GM03348 (cell line): ENCODE measurements at places on chromosomes 11 and 22.
A peak's percentile ranks its signal among the peaks of the same experiment; 100 is the strongest.

DNA sequence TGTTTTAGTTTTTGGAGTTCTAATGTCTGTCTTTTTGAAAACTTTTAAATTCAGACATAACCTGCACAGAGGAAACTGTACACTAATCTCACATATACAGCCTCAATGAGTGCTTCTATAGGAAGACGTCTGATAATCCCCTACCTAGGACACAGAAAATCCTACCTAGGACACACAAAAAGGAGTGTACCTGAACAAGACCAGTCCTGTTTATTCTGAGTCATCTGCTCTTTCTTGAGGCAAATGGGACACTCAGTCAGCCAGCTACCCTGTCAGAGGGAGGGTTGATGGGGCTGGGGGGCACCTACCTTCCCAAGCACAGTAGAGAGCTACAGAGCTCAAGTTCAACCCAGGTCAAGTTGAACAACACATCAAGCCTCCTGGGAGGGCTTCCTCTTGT lies 346.6 kb upstream of the NCAM1 start:
- no peak for DNase-seq

DNA sequence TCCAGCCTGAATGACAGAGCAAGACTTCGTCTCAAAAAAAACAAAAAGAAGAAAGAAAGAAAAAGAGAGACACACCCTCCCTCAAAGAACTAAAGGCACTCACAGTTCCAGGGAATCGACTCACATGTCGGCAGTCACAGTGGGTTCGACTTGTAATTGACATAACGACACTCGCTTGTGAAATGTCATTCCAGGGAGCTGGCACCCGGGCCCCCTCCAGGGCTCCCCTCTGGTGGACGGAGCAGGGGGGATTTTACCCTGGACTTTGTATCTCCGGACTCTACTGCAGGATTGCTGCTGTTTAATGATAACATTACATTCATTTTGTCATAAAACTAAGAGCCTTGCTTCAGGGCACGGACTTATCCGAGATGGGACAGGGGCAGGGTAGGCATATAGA lies 18.2 kb downstream of the NFAM1 start:
- DNase-seq: no peak

DNA sequence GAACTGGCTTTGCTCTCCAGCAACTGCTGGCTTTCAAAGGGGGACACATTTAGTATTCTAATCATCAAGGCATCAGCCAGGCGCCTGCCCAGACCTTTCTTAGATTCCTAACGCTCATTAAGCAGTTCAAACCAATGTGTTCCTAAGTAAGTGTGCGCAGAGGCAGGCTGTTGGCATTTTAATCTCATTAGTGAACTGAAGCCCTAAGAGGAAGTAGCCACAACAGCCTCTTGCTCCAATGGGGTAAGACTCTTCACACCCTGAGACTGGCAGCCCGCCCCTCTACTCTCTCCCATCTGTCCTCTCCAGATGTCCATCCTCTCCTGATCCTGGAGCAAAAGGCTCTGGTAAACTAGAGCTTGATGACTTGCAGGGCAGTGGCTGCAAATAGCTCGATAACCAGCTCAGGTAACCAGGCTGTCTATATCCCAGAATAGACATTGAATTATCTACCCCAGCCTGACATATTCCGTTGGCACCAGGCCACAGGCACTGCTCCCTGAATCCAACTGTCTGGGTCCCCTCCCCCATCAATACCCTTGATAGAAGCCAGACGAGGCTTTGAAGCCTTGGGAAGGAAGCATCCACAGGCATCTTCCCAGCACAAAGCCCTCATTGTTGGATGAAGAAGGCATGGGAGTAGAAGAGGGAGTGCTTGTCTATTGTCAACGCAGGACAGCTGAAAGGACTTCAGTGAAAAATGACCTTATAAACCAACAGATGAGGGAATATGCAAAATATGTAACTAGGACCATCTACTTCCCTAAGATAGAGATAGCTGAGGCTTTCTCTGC lies 321.1 kb downstream of the TENM4 start:
- DNase-seq: no peak

DNA sequence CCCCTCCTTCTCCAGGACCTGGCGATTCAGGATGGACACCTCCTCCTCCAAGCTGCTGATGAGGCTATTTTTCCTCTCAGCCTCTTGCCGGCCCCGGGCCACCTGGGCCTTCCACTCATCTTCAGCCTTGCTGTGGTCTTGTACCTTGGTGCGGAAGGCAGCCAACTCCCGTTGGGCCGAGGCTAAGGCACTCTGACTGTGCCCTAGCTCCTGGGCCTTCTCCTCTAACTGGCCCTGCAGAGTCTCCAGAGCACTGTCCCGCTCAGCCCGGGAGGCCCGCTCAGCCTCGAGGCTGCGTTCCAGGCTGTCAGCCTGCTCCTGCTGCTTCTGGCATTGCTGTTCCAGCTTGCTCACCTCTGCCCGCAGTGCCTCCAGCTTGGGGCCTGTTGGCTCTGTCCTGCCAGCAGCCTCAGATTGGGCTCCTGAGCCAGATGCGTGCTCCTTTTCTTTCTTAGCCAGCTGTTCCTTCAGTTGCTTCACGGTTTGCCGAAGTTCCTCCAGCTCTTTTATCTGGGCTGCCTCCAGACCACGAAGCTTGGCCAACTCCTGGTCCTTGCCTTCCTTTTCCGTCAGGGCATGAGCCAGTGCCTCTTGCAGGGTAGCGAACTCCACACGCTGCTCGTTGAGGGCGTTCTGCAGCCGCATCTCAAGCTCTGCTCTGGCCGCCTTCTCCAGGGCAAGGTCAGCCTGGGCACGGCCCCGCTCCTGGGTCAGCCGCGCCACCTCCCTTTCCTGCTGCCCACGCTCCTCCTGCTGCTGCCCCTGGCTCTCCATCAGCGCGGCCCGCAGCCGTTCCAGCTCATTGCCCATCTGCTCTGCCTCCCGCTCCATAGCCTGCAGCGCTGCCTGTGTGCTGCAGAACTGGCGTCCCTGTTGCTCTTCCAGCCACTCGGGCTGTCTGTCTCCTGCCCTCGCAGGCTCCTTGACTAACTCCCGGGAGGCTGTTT lies 15.3 kb downstream of the IL18BP start:
- DNase-seq: peak; percentile 33

- no peak for DNase-seq
These were observed 8.9 kb upstream of the OR2D3 start for GRCh38 chr11:6911948-6912347.

DNA sequence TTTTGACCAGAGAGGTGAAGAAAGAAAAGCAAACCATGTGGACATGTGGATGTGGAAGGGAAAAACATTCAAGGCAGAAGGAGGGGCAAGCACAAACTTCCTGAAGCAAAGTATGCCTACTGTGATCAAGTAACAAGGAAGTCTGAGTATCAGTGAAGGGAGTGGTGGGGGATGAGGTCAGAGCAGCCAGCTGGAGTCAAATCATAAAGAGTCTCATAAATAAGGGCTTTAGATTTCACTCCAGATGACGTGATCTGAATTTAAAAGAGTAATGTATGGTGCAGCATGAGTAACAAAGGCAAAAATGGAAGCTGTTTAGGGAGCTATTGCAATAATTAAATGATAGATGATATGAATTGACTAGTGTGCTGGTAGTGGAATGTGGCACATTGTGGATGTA lies 665.4 kb upstream of the CCDC90B start:
- no peak for DNase-seq

DNA sequence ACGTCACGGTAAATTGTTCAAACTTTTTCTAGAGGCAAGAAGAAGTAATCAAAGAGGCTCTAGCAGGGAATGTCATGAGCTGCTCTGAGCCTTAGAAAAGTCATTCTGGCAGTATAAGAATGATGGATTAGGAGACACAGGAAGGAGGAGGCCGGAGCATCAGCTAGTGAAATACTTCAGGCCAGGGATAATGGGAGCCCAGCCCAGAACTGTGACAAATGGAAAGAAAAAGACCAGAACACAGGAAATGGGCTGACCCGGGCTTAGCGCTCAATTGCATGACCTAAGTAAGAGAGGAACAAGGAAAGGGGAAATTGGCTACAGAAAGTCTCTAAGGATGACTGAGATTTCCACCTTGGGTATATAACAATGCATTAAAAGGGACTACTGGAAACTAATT lies 108.6 kb downstream of the LARGE1 start:
- DNase-seq: peak; percentile 79

DNA sequence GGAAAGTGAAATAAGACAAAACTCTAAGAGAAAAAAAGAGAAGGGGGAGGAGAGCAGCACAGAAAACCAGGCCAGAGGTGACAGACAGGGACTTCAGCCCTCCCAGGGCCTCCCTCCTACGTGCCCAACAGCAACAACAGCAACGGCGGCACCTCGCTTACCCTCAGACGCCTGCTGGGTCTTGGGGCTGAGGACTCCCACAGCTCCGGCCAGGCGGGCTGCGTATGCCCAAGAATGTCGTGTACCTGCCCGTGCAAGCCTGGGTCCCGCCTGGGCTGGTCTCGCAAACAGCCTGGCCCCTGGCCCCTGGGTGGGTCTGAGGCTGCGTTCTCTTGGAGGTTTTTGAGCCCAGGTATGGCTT lies 30.5 kb downstream of the ARAP1 start:
- DNase-seq: peak; percentile 54

GRCh38 chr22:46815559-46815895 lies 53.1 kb downstream of the TBC1D22A start:
- DNase-seq: no peak

- no peak for DNase-seq
These were observed 9.5 kb upstream of the MS4A4E start for GRCh38 chr11:60252213-60253108.

GRCh38 chr11:19679952-19680828 lies 32.4 kb upstream of the NAV2 start:
- peak; percentile 92 for DNase-seq

- DNase-seq: no peak
These were observed 97.8 kb downstream of the TRMU start for GRCh38 chr22:46433318-46433717.

- DNase-seq: no peak
These were observed 30.6 kb upstream of the PIK3C2A start for GRCh38 chr11:17238377-17238776.

- no peak for DNase-seq
These were observed 13.3 kb downstream of the CHST1 start for GRCh38 chr11:45651841-45652749.

- DNase-seq: no peak
These were observed 126.7 kb downstream of the CTTN start for GRCh38 chr11:70525006-70525405.

DNA sequence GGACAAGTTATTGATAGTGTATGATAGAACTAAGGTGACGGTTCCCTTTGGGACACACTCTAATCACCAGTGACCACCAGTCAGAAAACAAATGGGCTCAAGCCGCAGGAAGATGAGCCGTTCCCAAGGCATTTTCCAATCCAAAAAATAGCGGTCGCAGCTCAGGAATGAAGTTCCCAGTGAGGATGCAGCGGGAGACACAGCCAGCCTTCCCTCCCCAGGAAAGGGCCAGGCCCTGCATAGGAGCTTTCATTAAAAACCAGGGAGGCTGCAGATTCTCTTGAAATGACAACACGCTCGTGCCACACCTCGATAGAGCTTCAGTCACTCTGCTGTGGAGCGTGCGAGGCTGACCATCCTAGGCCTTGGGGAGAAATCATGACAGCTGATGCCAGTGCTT lies 65.8 kb upstream of the WNT7B start:
- DNase-seq: no peak

GRCh38 chr22:29750559-29751538 lies 16.0 kb downstream of the ZMAT5 start:
- no peak for DNase-seq

- DNase-seq: no peak
These were observed 96.9 kb upstream of the RTL6 start for GRCh38 chr22:44594951-44595350.

DNA sequence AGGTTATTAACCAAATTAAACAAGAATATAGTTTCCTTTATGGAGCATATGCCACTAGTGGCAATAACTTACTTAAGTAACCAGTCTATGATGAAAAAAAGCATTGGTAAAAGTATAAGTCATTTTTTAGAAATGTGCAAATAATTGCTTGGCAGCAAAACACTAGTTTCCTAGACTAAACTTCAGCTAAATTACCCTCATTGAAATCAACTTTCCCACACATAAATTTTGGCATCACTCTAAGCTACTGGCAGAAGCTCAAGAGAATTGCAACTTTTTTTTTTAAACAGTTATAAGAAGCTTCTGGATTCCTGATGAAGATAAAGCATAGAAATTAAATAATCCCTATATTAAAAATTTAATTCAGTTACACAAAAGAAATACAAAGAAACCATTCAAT lies 12.5 kb downstream of the CCDC34 start:
- peak; percentile 13 for DNase-seq
